ENCODE measurements at places on chromosomes 5 and 9.

- no peak for DNase-seq
Observed at GRCh38 chr9:125604196-125604595, 102.8 kb downstream of the MAPKAP1 start.

GRCh38 chr5:61570767-61571166, 238.7 kb downstream of the ZSWIM6 start:
- DNase-seq: no peak

DNA sequence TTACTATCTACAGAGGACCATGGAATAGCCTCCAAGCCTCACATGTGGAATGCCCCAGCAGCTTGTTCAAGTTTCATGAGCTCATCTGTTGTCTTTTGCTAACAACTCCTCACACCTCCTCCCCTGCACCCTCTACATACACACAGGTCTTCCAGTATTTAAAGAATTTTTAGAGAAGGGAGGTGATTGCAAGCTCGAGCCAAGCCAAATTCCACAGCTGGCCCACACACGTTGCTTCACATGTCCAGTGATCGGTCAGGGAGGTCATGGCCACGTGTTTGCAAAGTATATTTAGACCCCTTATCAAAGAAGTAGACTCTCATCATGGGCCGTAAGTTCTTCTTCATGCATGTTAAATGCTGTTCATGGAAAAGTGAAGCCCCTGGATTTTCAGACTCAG, 281.7 kb downstream of the OSTF1 start:
- DNase-seq: no peak

DNA sequence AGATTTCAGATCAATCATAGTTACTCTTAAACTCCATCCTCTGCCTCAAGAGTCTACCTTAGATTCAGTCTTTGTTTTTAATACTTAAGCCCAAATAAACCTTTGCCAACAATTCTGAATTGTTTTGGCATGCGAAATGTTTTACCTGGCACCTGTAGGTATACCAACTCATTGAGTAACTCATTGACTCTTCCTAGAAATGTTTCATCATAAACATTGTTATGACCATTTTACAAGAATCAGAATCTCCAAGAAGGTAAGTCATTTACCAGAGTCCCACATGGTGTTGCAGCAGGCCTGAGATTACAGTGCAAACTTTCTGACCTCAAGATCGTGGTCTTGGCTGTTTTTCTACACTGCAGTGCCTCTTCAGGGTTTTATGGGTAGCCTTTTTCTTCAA, 750.4 kb downstream of the BRINP1 start:
- DNase-seq: no peak

GRCh38 chr9:14687042-14687719, 6.1 kb downstream of the ZDHHC21 start:
- no peak for DNase-seq
